Bronchial epithelial cell (primary cell): ENCODE measurements at places on chromosomes 4 and X. TPM values are rescaled to one million over a fixed set of nuclear protein-coding genes. Genes with fewer than 3 reads are reported as not detected.

DNA sequence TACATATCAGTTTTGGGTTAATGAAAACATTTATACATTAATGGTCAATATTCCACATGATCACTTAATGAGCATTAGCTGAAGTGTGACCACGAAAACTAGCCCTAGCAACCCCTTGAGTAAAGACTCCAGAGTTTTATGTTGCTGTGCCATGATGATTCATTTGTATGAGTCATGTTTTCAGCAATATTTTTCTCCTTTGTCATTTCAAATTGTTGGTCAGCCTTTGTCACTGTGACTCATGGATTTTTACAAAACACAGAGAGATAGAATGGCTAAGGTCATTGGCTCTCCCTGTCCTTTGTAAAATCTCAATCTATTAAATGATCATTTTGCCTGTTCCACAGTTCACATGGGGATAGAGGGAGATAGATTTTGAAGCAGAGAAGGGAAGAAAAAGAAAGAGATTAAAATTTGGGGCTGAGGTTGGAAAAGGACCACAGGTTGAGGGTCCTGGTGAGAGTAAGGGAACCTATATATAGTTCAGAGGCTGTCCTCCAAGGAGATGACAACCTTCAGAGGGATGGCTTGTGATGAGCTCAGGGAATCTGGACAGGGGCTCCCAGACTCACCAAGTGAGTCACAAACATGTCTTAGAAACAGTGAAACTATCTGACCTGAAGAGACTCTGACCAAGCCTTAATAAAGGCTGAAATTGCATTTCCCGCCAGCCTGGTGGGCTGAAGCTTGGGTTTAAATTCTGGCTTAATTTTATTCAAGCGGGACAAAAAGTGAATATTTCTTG lies 25.6 kb downstream of the NR0B1 start:
- DNase-seq = peak; percentile 94

DNA sequence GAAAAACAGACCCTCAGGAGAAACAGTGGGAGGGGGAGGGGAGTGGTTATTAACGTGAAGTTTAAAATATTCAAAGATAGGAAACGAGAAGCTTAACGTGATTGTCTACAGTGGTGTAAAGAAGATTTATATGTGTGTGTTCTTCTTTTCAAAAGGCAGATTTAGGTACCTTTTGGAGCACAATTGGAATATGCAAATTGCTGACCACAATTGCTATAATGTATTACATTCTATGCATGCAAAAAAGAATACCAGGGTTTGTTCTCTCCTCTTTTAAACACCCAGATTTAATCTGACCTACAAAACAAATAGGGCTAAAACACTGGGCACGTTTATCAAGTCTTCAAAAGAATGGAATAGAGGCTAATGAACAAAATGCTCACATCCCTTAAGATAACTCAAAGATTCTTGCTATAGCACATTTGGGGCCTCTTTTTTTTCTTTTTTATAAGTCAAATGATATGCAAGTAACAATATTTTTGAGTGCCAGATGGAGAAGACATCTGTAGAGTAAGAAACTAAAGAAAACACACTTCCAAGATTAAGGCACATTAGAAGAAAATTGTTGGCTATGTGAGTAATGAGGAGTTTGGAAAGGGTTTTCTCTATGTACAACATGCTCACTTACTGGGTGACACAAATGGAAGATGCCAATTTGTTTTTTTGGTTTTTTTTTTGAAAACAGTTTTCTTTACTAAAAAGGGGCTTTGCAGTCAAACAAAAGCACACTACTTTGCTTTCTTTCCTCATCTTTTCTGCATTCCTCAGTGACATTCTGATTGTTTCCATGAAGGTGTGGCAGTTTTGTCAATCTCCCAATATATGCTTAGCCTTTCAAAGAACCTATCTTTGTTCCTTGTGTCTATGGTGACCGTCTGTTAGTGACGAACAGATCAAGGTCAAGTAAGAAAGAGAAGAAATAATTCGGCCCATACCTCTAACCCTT lies 240.3 kb downstream of the PALLD start:
- no peak for DNase-seq

The INTU gene
- 3.9 and 6.7 TPM in 2 replicates for total RNA-seq

DNA sequence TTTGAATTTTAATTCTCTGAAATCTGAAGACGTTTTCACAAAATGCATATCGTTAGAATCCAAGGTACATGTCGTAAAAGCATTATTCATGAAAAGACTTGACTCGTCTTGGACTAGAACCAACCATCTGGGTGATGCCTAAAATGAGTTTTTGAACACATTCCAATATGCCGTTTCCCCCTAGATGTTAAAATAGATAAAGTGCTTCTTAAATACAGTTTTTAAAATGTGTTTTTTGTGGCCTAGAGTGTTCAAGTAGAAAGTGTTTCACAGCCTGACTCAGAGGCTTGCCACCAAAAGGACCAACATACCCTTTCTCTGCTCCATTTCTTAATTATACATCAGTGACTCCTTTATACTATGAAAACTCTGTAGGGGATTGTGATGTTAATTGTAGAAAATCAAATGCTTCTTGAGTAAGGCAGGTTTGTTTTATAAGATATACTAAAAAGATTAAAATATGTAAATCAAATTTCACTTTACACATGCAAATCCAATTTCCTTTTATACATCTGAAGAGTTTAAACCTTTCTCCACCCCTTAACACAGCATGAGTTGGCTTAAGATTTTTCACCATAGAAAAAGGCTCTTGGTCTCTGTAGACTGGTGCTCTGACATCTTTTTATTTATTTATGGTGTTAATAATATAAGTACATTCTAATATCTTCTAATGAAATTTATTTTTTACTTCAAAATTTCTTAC lies 48.4 kb downstream of the PRKG2 start:
- DNase-seq = peak; percentile 30

DNA sequence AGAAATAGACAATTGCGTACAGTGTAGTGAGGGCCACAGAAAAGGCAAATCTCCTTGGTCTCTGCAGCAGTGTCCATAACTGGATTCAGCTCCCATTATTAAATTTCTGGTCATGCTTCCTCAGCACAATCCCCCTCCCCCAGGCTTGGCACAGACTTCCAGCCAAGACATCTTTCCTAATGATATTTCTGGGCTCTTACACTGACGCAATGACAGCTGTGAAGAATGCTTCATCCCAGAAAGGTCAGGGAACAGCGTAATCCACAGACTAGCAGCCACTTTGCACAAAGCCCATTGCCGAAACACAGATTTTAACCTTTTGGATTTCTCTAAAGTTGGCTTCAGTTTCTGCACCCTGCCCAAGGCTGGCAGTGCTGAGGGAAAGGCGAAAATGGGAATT lies 597.6 kb upstream of the CPEB2 start:
- no peak for DNase-seq

DNA sequence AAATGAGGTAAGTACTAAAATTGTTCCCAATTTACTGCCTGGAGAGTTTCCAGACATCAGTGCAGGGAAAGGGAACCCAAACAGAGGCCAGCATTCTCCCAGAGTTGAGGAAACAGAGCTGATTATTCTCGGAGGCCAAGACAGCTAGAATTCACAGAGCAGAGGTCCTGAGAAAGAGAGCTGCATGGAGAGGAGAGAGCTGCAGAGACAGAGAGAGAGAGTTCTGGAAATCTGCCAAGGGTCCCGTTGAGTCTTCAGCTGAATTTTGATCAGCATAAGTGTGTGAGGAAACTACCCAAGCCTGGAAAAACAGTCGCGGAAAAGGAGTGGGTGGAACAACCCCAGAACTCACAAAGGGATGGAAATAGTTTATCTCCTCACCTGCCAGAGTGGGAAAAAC lies 43.8 kb upstream of the GPR173 start:
- DNase-seq = no peak

DNA sequence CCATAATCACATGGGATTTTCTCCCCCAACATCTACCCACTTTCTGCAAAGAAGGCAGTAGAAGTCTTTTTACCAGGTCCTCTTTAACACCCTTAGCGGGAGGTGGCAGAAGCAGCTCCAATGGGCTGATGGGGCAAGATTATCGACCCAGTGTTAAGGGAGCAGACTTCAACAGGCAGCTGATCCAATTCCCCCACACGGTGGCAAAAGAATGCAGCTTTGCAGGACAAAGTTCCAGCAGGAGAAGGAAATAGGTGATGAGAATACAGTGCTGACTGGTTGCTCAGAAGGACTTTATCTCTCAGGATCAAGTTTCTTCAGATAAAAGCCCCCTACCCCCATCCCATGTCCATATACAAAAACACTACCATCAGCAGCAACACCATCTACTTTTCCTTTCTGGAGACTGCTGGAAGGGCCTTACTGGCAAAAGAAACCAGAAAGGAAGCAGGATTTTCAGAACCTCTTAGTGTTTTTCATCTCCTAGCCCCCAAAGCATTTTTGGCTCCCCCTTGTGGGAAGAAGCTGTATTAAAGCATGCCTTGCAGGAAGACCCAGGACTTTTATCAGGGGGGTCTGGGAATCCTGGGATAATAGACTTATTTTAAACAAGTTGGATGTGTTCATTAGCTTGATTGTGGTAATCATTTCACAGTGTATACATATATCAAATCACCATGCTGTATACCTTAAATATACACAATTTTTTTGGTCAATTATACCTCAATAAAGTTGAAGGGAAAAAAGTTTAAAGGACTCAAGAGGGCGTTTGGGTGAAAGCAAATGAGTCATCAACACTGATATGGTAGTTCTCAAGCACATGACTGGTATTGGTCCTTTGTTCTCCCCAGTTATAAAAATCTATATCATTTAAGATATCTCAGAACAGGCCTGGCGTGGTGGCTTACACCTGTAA lies 146.4 kb downstream of the GPC3 start:
- peak; percentile 26 for DNase-seq

DNA sequence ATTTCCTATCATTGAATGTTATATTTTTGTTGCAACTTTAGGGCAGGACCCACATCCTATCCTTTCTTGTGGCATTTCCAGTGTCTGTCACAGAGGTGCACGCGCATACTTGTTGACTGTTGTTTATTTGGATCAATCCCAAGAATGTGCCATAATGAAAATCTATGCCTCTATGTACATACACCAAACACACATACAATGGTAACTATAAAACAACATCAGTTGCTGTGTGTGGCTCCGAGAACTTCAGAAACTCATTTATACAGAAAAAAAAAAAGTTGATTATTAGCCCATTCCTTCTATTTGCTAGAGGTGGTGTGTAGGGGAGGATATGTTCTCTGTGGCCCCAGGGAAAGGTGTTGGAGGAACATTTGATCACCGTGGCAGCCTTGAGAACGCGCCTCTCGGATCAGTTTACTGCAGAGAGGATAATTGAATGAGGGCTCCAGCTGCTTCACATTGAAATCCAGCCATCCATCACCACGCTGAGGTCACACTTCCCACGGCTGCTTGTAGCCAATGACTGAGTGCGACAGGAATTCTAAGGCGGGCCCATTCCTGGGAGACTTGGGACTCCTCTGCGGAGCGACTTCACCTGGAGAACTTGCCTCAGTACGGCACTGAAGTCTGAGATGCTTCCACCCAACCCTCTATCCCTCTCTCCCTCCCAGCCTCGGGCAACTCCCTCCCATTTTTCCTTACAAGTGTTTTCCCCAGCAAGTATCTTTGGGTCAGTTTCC lies 19.5 kb downstream of the SMPX start:
- DNase-seq = peak; percentile 20

The SYN1 gene
- 0.26 TPM in 1 of 2 replicates, not detected in the other for total RNA-seq

DNA sequence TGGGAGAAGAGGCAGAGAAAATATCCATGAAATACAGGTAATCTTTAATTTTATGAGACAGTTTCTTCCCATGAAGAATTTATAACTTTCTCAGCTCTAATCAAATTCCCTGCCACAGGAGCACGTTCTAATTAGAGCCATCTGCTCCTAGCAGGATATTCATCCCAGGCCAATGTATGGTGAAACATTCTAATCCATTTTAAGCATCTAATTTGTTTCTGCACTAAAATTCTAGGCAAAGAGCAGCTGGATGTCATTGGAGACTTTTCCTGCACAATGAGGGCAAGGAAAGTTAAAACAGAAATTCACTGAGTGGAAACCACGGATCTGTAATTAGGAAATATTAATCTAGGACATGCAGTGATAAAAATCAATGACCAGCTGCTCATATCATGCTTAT lies 107.7 kb upstream of the ZFP42 start:
- no peak for DNase-seq

DNA sequence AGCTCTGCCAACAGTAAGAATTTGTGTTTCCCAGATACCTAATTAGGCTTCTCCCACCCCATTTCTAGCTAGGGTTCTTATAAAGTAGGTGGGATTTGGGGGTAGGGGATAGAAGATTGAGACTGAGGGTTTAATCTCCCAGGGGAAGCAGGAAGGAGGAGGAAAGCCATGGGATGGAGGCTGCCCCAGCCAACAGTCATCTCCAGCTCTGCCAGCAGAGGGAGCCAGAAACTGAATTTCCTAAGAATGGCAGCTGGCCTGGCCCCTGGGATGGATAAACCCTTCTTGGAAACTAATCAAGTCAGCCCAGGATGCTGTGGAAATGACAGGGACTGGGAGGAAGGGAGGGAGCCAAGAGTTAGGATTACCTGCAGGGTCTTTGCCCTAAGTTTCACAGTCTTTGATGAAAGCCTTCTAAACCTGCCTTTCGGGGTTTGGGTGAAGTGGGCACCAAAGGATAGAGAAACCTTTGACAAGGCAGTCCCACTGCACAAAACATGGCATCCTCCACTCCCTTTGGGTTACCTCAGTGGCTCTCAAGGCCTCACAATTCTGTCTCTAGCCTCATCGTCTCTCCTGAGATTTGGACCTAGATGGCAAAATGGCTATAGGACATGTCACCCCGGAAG lies 6.7 kb upstream of the ERCC6L start:
- DNase-seq = peak; percentile 22

DNA sequence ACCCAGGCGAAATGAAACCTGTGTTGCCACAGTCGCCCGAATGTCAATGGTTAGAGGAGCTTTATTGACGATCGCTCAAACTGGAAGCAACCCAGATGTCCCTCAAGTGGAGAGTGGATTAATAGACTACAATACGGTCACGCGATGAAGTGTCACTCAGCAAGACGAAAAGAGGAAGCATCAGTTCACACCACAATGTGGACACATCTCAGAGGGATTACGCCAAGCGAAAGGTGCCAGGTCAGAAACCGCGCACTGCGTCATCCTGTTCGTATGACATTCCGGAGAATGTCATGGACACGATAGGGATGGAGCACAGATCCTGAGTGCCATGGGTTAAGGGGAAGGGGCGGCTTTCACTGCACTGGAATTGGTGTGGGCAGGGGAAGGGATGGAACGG lies 111.7 kb downstream of the HMX1 start:
- no peak for DNase-seq

DNA sequence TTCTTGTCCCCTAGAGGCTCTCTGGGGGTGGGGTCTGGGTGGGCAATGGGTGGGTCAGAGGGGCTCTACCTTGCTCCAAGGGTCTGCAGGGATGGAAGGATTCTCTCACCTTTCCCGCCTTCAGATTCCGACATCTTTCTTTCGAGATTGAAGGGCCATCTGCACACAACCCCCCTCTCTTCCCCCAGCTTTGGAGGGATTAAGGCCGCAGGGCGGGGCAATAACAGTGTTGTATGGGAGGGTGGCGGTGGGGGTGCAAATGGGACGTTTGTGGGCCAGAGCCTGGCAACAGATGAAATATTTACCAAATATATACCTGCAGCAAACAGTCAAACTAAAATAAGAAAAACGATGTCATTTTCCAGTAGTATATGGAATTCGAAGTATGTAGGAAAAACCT lies at the start of gene CACNA1F:
Gene CACNA1F (minus strand): TSS at position 165 of the 400 bp plus-strand sequence. CDS start 31 bp downstream, at position 134.
- no peak for DNase-seq

GRCh38 chrX:18146954-18147353 lies 73.7 kb downstream of the BEND2 start:
- peak; percentile 1 for DNase-seq

- peak; percentile 55 for DNase-seq
Measured at GRCh38 chr4:47913330-47913729, 1.1 kb downstream of the NFXL1 start.
